ENCODE measurements at places on chromosomes 7 and 10. TPM values are rescaled to one million over a fixed set of nuclear protein-coding genes. Genes with fewer than 3 reads are reported as not detected.

The NSUN5 gene
- 20.3 TPM for total RNA-seq

The NIPSNAP2 gene
- total RNA-seq: 50.8 TPM

The AGAP6 gene
- 3.8 TPM for total RNA-seq

The AKR1D1 gene
- not detected for total RNA-seq

The OPN4 gene
- not detected for total RNA-seq

The ANKRD22 gene
- total RNA-seq: 0.16 TPM

All from hair follicle dermal papilla cell (primary cell).